ENCODE measurements at places on chromosomes 11 and 22. TPM values are rescaled to one million over a fixed set of nuclear protein-coding genes. Genes with fewer than 3 reads are reported as not detected.

The KRTAP5-8 gene
- 0.19 TPM for polyA plus RNA-seq

The MUC6 gene
- polyA plus RNA-seq, result 0.06 TPM

The CFAP300 gene
- polyA plus RNA-seq, result 0.50 TPM

The ANGPTL5 gene
- 0.76 TPM for polyA plus RNA-seq

The PARVG gene
- polyA plus RNA-seq, result 2.6 TPM

Measured in heart left ventricle (tissue), 16 donors.